AG10803 (cell line): ENCODE measurements at places on chromosomes 2 and 18.

- DNase-seq = no peak
Measured at GRCh38 chr2:33784488-33784887, 185.4 kb upstream of the FAM98A start.

DNA sequence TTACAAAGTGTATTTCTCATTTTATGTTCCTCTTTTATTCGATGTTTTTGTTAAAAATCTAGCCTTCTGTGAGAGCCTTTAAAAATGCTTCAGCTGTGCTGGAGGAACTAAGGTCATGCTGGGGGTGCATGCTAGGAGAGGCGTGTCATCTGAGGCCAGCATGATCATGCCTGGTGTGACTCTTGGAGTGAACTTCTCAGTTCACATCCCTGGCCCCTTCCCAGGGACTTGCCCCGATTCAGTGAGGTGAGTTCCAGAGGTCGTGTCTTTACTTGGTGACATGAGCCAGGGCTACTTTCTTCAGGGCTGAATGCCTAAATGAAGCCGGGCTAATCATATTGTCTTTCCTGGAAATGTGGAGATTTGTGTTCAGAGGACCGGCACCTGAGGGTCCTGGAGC, 264.9 kb downstream of the MREG start:
- peak; percentile 53 for DNase-seq

GRCh38 chr2:17719562-17720371, 33.8 kb downstream of the SMC6 start:
- DNase-seq = peak; percentile 22

GRCh38 chr2:79530443-79530842, 17.6 kb downstream of the CTNNA2 start:
- DNase-seq = peak; percentile 1

- no peak for DNase-seq
Measured at GRCh38 chr2:229137639-229138038, 133.4 kb downstream of the PID1 start.

- DNase-seq = no peak
Measured at GRCh38 chr2:121066526-121066925, 218.5 kb downstream of the TFCP2L1 start.

GRCh38 chr2:10963155-10963554, 51.4 kb downstream of the KCNF1 start:
- DNase-seq = peak; percentile 38

- peak; percentile 9 for DNase-seq
Measured at GRCh38 chr2:149924549-149925213, 337.1 kb upstream of the MMADHC start.

DNA sequence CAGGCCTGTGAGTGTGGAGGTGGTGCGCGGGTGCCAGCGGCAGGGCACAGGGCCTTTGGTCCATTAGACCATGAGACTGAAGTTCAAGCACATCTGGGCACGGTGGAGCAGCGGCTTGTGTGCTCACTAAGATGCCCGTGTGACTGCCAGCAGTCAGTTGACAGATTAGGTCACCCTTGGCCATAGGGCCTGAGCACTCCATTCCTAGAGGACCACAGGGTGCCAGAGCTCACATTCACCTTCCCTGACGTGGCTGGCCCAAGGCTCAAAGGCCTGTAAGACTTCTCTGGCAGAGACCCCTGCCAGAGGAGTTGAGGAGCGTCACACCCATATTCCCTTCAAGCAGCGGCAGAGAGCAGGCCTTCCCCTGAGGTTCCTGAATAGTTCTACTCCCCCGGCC, 650 bp downstream of the LHCGR start:
- peak; percentile 6 for DNase-seq

DNA sequence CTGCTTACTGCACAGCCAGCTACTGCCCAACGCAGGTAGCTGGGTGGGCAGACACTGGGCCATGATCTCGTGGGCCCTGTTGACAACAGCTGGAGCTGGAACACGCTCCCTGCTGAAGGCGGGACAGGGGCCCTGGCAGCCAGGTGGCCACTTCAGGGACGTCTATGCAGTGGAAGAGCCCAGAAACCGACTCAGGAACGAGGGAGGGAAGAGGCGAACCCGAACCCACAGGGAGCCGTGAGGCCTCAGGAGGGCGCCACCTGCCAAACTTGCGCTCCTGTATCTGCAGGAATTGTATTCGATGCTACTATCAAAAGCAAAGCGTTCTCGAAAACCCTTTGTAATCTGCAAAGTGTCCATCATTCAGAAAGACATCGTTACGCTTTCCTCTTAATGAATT, 198.4 kb downstream of the EIPR1 start:
- DNase-seq = no peak

GRCh38 chr18:43422518-43422917, 145.2 kb upstream of the SYT4 start:
- no peak for DNase-seq

GRCh38 chr2:217801115-217801531, 201.7 kb downstream of the TNS1 start:
- no peak for DNase-seq

DNA sequence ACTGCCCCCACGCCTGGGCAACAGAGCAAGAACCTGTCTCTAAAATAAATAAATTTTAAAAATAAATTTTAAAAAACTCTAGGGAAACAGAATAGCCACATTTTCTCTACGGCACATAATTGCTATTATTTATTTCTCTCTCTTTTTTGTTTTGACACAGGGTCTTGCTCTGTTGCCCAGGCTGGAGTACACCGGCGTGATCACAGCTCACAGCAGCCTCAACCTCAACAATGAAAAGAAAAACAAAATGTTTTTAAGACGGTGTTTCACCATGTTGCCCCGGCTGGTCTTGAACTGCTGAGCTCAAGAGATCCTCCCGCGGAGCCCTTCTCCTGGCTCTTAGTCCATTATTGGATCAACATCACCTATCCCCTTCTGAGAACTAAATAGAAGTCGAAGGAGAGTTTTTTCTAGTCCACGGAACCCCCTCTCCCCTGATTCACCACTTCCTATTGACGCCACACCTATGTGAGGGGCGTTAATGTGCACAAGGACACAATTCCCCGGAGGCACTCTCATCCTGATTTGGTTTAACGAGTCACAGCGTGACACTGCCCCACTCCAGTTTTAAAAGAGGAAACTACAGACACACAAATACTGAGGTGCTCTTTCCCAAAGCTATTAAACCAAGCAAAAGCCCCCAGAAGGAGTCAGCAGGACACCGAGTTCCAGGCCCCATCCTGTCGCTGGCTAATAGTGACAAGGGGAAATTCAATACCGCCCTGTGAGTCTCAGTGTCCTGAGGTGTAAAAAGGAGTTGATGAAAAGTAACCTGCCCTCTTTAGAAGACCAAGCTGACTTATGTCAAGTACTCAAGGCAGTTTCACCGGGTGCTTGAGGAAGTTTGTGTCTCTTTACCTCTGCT, 1.1 kb downstream of the NPC1 start:
- peak; percentile 27 for DNase-seq

DNA sequence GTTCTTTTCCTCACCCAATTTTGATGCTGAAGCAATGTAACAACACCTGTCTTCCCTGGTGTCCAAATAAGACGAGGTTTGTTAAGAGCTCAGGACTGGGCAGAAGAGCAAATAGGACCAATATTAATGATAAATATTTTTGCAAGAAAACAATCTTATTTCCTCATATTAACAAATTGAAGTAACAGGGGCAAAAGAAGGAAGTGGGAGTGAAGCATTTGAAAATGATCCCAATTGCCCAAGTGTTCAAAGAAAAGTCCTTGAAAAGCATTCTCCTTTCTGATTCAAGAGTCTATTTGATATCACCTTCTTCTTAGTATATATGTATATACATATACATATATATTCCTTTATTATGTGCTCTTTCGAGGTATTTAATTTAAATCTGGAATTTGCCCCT, 418.8 kb downstream of the ARHGAP15 start:
- no peak for DNase-seq

DNA sequence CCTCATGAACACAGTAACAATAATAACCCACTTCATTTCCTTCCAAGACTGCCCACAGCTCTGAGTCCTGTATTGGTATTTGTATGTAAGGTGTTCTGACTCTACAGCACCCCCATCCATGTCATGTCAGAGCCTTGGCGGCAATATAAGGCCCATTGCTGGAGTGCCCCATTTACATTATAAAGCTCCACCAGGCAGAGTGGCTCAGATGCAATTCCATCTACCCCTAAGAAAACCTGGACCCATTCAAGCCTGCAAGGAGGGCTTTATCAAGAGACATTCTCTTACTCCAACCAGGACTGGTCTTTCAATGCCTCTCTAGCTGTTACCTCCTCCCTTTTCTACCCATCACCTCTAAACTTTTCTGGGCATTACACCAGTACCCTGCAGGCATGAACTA, 101.6 kb downstream of the ANTXR1 start:
- DNase-seq = no peak

- DNase-seq = peak; percentile 99
Measured at GRCh38 chr18:3453540-3454364, 3.8 kb downstream of the TGIF1 start.

DNA sequence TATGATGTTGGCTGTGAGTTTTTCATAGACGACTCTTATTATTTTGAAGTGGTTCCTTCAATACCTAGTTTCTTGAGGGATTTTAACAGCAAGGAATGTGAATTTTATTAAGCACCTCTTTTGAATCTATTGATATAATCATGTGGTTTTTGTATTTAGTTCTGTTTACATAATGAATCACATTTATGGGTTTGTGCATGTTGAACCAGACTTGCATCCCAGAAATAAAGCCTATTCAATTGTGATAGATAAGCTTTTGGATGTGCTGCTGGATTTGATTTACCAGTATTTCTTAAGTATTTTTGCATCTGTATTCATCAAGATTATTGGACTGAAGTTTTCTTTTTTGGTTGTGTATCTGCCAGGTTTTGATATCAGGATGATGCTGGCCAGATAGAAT, 131.6 kb upstream of the SCN7A start:
- no peak for DNase-seq

GRCh38 chr2:11168488-11168887, 13.2 kb downstream of the SLC66A3 start:
- no peak for DNase-seq

DNA sequence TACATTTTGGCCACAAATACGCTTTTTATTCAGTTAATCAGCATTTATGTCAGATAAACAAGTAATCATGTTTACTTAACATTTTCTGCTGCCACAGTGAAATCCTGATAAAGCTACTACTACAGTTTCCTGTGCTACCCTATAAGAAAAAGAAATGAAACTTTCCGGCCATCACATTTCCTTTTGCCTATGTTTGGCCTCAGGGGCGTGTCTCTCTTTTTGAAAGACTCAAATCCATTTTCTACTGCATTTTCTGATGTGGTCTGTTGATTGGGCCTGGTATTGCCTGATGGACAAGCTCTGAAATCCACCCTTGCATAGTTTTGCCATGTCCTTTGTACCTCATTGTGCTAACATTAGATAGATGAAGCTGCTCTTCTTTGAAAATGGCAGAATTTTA, 152.6 kb downstream of the AGPS start:
- no peak for DNase-seq

DNA sequence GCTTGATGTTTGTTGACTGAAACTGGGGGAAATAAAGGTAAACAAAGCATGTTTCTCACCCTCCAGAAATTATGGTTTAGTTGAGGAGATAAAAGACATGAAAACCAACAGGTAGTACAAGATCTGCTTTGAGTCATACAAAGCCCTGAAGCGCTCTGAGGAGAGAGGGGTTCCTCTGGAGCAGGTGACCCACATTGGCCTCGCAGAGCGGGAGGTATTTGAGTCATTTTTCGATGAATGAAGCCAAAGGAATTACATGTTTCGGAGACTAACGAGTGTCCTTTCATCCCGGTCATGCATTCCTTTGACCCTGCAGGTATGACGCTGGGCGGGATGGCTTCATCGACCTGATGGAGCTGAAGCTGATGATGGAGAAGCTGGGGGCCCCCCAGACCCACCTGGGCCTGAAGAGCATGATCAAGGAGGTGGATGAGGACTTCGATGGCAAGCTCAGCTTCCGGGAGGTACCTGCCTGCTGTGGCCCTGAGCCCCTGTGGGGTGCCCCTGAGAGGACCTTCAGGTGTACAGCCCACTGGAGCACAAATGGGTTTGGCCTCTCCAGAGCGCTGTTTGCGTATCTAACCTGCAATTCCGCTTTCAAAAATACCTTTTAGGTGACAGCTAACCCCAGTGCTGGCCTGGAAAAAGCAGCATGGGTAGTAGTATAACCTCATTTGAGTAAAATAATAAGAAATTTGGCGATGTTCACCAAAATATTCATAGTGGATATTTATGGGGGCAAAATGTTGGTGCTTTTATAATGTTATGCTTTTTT, 29.3 kb downstream of the EFHD1 start:
- no peak for DNase-seq

DNA sequence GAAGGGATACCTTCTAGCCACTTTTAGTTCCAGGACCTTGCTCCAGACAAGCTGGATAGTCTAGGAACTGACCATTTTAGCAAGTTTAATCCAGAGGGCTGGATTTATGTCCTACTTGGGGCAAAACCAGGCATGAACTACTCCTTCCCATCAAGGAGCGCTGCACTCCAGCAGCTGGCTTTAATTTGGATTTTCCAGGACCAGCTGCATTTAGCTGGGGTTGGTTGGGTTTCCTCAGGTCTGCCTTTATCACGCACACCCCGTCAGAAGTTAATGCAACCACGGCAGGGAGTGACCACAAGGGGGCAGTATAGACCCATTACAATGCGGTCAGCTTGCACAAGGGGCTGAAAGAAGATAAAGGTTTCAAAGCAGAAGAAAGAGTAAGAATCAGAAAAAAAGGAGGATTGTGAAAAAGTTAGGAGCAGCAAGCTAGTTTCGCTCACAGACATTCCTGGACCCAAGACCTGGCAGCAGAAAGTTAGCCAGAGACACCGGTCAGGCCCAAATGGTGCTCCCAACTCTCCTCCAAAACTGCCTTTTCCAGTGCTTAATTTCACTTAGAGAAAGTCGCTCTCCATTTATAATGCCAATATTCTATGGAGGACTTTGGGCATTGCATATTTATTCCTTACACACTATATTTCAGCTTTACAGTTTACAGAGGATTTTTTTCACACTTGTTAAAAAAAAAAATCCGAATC, 40.1 kb downstream of the SLC4A1AP start:
- peak; percentile 97 for DNase-seq

DNA sequence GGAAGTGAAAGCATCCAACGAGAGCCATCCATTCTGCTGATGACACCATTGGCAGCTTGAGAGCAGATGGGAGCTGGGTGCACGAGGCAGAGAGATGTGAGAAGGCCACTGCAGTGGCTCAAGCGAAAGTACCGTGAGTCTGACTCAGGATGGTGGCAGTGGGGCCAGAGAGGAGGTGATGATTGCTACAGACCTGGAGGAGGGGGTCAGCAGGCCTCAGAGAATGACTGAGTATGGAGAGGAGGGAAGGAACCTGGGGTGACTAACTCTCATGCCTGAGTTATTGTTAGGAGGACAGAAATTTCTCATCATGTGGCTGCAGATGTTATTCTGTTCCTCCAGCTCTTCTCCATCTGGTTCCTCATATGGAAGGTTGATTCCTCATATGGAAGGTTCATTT, 8.8 kb upstream of the ZBTB7C start:
- DNase-seq = no peak

DNA sequence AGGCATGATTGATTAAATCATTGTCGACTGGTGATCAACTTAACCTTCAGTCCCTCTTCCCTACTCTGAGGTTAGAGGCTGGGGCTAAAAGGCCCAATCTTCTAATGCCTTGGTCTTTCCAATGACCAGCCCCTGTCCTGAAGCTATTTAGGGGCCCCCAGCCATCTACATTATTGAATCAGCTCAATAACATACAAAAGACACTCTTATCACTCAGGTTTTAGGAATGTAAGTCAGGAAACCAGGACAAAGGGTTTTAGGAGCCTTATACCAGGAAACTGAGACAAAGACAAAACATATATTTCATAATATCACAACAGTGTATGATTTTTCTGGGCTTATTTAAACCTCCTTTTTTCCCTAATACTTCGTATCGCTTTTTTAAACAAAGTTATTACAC, 198.6 kb downstream of the RNF152 start:
- DNase-seq = no peak
